Keratinocyte (primary cell): ENCODE measurements at places on chromosomes 13 and 19.

- DNase-seq = no peak
Observed at GRCh38 chr19:47142779-47143178, 12.1 kb downstream of the SAE1 start.

DNA sequence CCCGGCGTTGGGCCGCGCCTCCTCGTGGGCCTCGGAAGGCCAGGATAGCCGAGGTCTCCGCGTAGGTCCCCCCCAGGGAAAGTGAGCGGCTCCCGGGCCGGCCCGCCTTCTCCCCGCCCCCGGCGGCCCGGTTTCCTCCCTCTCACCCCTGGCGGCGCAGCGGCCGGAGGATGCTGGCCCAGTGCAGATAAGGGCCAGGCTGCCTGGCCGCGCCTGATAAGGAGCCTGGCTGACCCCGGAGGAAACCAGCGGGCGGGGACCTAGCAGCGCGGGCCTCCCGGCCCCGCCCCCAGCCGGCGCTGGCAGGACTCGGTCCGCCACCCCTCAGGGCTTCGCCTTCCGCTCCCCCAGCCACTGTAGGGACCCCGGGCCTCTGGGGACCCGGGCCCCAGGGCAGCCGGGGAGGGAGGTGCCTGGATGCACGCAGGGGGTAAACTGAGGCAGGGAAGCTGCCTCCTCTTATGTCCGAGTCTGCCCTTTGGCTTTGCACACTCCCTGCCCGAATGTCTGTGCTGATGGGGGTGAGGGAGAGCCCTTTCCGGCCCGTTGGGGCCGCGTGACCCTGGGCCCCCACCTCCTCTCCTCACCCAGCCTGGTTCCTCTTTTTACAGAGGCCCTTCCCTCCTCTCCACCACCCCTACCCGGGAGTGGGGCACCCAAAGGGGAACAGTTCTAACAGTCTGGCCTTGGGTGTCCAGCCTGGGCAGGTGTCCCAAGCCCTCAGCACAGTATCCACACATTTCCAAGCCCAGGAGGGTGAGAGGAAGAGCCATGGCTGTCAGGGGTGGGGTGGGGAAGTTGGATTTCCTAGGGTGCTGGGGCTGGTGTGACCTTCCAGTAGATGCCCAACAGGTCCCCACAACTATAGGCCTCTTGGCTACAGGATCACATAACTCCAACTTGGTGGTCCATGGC lies at the start of gene LYL1:
Gene LYL1 (minus strand): TSS at position 193 of the 915 bp plus-strand sequence. CDS start 1,687 bp downstream, outside the sequence.
- DNase-seq = no peak

DNA sequence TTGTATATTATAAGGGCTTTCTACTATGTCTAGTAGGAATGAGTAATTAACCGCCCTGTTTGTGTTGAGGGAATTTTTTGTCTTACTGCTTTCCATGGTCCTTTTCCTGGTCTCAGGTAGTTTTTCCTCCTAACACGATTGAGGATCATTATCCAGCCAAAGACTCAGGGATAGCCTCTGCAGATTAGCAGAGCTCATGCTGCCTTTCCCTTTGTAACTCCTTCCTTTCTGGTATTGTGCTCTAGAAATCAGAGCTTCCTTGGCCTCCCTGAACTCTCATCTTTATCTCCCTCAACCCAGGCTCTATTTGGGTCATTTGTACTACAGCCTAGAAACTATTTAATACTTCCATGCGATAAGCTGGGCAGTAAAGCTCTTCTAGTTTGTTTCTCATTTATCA lies 142.1 kb downstream of the PDS5B start:
- DNase-seq = no peak

GRCh38 chr19:55635334-55635717 lies 5.5 kb upstream of the ZNF580 start:
- no peak for DNase-seq

DNA sequence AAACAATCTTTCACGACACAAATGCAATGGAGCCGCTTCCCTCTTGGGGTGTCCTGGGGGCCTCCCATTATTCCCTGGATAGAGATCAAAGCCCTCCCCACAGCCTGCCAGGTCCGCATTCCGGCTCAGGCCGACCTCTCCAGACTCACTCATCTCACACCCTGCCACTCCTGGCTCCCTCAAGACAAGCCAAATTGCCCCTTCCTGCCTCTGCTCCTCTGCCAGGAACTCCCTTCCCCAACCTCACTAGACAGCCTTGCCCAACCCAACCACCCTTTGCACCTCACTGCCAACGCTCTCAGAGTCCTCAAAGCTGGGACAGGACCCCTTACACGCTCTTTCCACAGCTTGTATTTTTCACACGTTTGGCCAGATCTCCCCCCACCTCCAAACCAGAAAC lies 1.5 kb downstream of the ABHD17A start:
- DNase-seq = no peak
